ENCODE measurements at places on chromosomes 2 and 18.

DNA sequence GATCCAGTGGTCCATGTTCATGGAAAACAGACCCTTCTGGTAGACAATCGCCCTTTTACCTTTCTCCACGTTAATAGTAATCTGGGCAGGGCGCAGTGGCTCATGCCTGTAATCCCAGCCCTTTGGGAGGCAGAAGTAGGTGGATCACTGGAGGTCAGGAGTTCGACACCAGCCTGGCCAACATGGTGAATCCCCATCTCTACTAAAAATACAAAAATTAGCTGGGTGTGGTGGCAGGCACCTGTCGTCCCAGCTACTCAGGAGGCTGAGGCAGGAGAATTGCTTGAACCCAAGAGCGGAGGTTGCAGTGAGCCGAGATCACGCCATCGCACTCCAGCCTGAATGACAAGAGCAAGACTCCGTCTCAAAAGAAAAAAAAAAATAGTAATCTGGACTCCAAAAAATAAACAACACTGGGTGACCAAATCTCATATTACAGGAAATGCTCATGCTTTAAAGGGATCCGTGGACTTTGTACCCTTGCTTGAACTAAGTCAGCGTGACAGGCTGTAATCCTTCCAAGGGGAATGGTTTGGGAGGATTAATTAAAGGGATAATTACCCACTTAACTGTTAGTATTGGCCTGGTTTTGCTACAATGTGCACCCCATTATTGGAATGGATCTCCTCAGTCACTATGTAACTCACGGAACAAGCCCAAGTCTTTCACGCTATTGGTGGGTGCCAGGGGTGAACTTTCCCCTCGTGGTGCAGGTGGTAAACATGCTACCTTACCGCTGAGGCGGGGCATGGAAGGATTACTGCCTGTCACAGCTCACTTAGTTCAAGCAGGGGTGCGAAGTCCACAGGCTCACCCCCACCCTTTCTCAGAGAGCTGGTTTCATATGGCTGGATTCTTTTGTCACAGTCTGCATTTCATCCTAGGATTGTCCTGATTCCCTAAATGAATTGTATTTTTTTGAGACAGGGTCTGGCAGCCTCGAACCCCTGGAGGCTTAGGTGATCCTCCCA, 36.7 kb downstream of the PROC start:
- no peak for DNase-seq

- no peak for DNase-seq
Measured at GRCh38 chr2:237042101-237042500, 43.6 kb upstream of the COPS8 start.

GRCh38 chr2:1055014-1055595, 104.5 kb downstream of the SNTG2 start:
- no peak for DNase-seq

DNA sequence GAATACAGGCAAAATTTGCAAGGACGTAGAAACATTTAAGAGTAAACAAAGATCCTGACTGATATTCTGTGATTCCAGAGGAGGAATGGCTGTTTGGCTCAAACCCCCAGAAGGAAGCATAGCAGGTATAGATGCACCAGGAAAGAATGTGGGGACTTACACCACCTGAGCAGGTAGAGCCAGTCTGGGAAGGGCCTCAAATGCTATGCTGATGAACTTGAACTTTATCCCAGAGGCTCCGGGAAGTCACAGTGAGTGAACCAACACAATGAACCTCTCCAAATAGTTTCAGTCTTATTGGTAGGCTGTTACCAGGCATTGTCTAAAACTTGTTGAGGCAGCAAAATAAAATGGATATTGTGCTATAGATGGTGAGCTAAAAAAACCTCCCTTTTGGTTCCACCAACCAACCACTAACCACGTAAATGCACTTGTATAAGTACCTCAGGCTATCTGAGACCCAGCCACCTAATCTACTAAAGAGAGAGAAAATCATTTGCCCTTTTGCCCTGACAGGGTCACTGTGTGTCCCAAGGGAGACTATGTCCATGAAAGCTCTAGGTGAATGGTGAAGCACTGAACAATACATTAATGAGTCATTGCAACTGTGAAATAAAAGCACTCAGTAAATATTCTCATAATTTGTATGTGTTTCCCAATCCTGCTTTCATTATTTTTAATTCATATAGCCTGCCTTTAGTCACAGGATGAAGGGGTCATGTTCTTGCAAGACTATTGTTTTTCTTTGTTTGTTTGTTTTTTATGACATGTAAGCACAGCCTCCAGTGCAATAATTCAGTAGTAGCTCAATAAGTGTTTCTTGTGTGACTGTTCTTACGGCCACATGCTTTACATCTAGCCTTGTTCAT, 911.6 kb downstream of the EPHA4 start:
- no peak for DNase-seq

DNA sequence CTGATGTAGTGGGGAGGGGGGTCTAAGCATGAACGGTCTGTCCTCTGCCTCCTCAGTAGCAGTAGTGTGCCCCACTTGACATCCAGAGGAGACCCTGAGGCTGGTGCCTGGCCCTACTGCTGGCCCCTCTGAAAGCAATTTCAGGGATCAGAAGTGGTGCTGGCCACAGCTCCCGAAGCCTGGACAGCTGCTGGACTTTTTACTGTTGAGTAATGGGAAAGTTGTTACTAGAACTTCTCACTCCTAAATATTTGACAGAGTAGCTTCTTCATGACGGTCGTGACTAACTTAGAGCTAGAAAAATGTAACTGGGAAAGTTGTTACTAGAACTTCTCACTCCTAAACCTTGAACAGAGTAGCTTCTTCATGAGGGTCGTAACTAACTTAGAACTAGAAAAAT, 23.3 kb downstream of the CTDP1 start:
- no peak for DNase-seq

DNA sequence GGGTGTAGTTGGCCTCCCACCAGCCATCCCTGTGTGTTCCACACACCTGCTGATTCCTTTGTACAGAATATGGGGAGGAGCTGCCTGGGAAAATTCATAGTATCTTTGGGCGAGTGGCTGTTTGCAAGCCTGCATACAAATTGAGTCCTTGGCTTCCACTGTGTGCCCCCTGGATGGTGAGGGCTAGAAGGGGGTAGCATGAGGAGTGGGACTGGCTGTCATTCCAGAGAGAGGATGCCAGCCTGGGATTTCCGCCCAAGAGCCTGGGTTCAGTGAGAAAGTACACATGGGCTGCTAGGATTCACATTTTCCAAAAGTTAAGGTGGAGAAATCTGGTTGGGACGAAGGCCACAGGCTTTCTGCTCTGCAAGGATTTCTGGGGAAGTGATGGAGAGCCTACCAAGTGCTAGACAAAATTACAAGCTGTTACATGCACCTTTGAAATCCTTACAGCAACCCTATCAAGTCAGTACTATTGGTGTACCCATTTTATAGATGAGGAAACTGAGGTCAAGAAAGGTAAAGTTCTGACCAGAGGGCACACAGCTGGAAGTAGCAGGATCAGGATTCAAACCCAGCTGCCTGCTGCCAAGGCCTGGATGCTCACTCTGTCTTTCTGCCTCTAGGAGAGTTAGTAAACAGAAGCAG, 606 bp upstream of the TOGARAM2 start:
- DNase-seq, result no peak

DNA sequence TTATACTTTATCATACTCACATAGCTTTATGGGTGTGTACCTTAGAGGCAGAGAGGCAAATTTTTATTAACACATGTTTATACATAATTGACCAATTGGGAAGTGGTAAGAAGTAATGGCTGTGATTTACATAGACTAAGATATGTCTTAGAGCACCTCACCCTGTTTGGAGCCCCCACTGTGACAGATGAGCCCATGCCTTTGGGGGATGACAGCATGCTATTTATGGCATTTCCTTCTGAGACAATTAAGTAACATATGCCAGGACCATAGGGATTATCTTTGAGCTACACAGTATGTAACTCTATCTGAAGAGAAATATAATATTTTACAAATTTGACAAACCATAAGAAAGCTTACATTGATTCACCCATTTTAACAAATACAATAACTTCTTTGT, 1655.3 kb upstream of the ACVR2A start:
- no peak for DNase-seq

- DNase-seq, result no peak
Measured at GRCh38 chr2:222545823-222546795, 109.8 kb downstream of the FARSB start.

GRCh38 chr2:134440336-134440909, 186.6 kb downstream of the MGAT5 start:
- no peak for DNase-seq

- DNase-seq, result no peak
Measured at GRCh38 chr2:9179572-9180201, 26.9 kb upstream of the ASAP2 start.

DNA sequence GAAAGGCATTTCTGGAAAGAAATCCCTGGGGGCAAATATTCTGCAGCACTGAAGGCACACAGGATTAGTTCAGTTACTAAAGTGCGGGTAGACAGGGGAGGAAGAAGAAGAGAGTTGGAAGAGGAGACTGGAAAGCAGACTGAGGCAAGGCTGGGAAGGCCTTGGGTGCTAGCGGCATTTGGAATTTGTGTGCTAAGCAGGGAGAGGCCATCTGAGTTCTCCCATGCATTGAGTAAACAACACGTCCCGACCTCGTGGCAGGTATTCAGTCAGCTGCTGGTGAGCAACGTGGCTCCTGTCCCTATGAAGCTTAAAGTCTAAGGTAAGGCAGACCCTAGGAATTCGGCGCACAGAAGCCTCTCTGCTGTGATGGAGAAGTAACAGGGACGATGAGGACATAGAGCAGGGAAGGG, 30.7 kb downstream of the ATP8B1 start:
- no peak for DNase-seq

DNA sequence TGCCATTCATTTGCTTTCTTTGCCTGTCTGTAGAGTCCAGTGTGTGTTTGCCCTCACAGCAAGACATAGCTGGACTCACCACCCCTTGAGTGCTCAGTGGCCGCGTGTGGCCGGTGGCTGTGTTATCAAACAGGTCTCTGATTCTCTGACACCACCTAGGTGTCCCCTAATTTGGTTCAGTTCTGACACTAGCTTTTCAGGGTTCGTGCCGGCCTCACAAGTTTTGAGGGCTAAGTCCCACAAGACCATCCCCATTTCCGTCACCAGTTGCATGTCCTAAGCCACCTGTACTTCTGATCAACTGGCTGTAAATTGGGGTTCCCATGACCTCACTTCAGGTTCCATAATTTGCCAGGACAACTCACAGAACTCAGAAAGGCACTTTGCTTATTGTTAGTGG, 23.5 kb downstream of the NCK2 start:
- DNase-seq, result no peak

GRCh38 chr18:73331212-73331772, 463.5 kb upstream of the NETO1 start:
- DNase-seq, result no peak

DNA sequence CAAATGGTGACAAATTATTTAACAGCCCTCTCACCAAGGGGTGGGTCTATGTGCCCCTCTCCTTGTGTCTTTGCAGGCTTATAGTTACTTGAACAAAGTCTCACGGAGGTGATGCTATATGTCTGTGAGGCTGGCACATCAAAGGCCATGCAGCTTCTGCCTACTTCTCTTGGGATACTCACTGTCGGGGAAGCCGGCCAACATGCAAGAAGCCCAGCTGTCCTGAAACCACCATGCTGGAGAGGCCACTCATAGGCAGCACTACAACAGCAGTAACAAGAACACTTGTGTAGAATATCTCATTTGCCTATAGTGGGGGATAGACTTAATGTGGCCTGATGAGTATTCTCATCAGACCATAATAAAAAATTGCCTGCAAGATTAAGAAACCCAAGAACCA, 233.7 kb upstream of the NCKAP5 start:
- no peak for DNase-seq

DNA sequence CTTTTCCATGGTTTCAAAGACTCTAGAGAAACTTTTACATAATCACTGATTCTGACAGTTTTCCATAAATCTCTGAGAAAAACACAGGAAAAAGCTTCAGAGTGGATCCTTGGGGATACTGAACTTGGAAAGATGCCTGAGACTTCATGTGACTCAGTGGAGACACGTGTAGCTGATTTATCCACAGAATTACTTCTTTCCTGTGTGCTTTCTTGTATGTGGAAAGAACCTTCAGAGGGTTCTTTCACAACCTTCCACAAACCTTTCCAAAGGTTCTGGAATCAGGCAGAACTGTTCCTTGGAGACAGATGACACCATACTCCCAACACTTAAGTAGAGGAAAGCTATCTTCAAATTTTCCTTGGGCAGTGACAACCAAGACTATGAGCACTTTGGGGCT, 207.2 kb downstream of the RND3 start:
- DNase-seq, result no peak

- DNase-seq, result no peak
Measured at GRCh38 chr2:10306901-10307463, 4.3 kb downstream of the HPCAL1 start.

DNA sequence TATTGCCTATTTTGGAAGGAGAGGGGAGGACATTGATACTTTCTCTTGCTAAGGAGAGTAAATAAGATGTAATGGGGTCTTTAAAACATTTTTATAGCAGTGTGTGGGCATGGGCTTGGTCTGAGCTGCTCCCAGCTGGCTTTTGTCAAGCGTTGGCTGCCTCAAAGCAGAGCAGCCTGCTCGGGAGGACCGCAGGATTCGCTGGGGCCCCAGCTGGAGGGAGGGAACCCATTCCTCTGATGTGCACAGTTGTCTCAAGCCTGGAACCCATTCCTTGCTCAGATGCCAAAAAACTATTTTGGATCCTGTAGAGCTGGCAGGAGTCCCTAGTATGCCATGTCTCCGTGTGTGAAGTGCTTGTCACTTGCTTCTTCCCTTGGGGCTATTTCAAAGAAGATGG, 59.4 kb upstream of the RMDN2 start:
- no peak for DNase-seq

DNA sequence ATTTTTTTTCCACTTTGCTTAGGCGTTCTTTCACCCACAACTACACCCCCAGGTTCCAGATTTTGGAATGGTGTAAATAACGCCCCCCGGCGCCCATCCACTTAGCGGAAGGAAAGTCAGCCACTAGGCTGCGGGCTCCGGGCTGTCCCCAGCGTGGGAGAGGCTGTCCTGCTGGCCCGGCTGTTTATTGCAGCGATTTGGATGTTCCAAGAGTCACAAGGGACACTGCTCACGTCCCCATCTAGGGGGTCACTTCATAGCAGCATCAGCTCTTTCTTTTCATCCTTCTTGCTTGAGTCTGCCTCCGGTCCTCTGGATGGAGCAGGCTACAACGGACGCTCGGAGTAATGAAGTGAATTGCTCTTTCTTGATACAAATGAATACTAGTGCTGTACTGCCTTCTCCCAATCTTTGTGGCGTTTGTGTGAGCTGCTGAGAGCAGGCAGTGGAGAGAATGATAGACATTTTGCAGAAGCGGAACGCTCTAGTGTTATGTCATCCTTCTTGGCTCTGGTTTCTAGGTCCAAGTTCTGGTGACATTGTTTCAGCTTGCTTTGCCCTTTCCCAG, 50.7 kb upstream of the PAIP2B start:
- DNase-seq, result no peak

DNA sequence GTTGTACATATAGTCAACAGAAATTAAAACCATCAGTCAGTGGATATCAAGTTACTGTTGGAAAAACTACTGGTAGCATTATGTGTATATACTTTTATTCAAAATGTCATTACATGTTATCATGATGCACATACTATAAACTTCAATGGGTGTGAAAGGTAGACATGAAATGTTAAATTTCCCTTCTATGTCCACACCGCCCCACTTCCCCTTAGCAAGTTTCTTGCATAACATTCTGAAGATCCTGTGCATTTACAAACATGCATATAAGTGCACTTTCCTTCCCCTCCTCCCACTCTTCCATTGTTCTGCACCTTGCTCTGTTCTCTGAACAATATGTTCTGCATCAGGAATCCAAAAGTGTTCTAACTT, 16.6 kb upstream of the HK2 start:
- DNase-seq, result no peak

All from stimulated activated CD8-positive, alpha-beta memory T cell treated with anti-CD3 and anti-CD28 coated beads, Interleukin-15, amount 100 ng/mL, for 48 hours (primary cell).